Activated CD4-positive, alpha-beta T cell treated with anti-CD3 and anti-CD28 coated beads, Interleukin-2, amount 10 ng/mL, durations not matched to agents 7 days and 5 days (primary cell): ENCODE measurements at places on chromosomes 12 and 14.

- no peak for DNase-seq
Measured at GRCh38 chr14:31068235-31068634, 42.1 kb upstream of the STRN3 start.

- DNase-seq: no peak
Measured at GRCh38 chr12:110279566-110280375, 1.3 kb upstream of the ATP2A2 start.

DNA sequence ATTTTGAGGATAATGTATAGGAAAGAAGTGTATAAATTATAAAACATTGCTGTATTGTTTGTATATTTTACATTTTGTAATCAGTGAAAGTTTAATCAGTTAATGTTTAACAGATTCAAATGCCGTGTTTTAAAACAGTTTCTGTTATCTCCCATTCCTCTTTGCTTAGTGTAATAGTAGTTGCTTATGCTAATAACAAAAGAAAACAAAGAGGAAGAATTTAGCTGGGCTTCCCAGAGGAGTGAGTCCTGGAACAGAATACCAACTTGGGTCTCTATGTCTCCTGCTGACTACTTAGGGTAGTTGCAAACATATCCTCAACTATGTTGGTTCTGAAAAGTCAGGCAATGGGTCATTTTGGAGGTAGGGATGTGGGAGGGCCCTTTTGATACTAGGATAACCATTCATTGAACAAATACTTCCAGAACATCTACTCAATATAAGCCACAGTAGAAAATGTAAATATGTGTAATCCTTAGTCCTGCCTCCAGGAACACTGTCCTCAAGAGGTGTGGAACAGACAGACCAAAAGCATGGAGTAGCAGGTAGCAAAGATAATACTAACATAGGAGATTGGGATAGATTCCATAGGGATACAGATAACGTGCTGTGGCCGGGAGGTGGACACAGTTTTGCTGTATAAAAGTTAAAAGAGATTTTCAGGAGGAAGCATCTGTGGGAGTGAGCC, 36.1 kb upstream of the EVL start:
- DNase-seq: no peak

- no peak for DNase-seq
Measured at GRCh38 chr12:19847294-19848059, 408.2 kb downstream of the AEBP2 start.

GRCh38 chr12:45966486-45966885, 23.9 kb downstream of the SCAF11 start:
- no peak for DNase-seq

DNA sequence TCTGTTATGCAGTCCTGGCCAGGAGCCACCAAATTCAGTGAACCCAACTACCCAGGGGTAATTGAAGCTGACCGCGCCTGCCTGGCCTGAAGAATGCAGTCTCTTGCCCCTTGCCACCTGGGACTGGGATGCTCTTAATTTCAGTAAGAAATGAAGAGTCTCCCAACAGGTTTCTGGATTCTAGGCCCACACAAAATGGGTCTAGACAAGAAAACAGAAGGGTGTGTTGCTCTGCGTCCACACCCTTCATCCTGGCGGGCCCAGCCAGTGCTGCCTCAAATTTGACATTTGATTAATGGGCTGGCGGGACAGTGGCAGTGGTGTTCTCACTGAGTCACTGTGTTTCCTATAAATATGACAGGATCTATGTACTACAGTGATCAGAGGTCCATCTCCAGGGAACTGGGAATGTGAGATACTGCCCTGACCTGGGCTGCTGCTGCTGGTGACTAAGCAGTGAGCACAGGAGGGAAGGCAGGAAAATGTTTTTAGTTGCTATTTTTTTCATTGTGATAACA, 6.5 kb downstream of the TMEM253 start:
- no peak for DNase-seq

GRCh38 chr14:35353409-35354172, 51.0 kb downstream of the NFKBIA start:
- DNase-seq: no peak

DNA sequence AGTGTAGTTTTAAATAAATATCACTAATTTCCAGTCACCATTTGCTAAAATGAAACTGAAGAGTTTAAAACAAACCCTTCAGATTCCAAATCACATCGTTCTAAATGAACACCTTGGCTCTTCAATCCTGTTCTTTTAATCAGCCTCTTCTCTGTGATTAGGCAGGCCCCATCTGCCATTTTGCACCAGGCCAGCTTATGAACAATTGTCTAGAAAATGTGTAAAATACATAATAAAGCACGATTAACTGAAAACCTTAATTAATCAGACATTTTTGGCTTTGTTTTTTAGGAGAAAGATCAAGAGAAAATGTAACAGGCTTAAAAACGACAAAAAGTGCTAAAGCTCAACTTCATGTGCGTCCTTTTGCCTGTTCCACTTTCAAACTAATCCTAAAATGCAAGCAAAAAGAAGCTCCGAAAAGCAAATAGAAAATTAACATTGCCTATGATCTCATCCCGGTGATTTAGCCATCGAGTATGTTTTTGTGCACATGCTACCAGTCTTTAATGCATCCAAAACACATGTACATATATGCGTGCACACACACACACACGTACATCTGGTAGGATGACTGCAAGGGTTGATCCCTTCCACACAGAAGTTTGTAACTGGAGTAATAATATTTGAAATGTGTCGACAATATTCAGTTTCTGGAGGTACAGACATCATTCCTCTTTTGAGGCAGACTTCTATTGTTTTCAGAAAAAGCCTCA, 288.6 kb downstream of the FOXN3 start:
- no peak for DNase-seq
